CD4-positive, alpha-beta T cell treated with Interleukin-4 for 1 hour (primary cell): ENCODE measurements at places on chromosomes 1 and 21.

GRCh38 chr1:223161321-223161720, 18.3 kb upstream of the TLR5 start:
- DNase-seq = no peak

DNA sequence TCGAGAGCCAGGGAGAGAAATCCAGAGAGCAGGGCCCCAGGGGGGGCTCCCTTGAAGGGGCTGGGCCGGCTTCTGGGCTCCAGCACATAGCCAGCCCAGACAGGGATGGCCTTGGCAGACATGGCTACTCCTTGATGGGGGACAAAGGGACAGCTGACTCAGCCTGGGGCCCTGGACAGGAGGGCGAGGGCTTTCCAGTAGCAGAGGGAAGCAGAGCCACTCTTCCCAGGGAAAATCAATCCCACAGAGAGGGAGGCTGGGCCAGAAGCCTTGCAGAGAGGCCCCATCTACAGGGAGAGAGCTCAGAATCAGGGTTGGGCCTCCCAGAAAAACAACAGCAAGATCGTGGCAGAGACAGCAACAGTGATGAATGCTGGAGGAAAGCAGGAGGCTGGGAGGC, 15.6 kb downstream of the IGFN1 start:
- DNase-seq = no peak

DNA sequence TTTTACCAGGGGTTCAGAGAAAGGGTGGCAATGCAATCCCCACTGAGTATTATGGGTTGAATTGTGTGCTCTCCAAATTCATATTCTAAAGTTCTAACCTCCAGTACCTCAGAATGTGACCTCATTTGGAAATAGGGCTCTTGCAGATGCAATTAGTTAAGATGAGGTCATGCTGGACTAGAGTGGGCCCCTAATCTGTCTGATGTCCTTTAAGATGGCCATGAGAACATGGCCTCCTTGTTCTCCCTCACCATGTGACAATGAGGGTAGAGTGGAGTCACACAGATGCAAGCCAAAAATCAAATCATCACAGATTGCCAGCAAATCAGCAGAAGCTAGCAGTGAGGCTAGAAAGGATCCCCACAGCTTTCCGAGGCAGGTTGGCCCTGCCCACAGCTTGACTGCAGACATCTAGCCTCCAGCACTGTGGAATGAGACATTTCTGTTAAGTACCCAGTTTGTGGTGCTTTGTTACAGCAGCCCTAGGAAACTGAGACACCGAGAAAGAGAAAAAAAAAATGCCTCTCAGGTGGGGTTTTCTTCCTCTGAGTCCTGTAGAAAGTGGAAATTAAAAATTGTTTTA, 25.5 kb upstream of the CREG1 start:
- no peak for DNase-seq

- DNase-seq = no peak
These were observed 492.0 kb upstream of the RUNX1 start for GRCh38 chr21:35540950-35541638.

DNA sequence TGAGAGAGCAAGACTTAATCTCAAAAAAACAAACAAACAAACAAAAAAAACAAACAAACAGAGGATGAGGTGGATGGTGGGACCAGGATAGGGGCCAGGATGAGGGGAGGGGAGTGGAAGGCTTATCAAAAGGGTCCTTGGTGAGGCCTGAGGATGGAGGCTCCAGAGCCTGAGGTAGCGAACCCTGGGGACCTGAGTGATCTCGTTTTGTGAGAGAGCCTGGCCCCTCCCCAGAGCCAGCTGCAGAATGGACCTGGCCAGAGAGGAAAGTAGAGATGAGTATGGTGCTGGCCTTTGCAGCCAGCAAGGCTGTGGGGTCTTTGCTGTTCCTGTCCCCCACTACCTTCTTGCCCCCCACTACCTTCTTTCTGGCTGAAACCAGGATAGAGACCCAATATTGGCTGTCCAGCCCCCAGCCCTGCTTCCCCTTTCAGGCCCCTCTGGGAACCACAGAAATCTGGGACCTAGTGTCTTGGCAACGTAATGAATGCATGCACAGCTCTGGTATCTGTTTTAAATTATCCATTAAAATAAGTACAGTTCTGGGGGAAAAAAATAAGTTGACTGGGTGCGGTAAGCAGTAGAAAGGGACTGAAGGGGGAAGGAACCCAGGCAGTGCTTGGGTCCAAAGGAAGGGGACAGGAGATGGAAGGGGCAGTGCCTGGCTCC, 1.1 kb upstream of the LMNA start:
- DNase-seq = no peak

DNA sequence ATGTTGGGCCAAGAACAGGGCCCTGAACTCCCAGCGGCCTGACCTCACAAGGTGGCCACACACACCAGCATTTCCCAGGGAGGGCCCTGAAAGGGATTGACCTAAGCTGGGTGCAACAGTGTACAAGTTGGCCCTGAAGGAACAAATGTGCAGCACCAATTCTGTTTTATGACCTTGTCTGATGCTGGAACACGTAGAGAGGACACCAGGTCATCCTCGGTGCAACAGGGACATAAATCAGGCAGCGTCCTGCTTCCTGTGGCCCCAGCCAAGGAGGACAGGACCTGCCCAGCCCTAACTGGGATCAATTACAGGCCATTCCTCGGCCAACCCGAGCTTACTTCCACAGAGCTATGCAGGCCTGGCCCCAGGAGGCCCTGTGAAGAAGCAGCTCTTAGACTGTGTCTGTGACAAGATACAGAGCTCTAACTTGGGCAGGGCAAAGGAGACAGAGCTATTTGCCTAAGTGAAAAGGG, 12.8 kb upstream of the PHC2 start:
- DNase-seq = no peak

DNA sequence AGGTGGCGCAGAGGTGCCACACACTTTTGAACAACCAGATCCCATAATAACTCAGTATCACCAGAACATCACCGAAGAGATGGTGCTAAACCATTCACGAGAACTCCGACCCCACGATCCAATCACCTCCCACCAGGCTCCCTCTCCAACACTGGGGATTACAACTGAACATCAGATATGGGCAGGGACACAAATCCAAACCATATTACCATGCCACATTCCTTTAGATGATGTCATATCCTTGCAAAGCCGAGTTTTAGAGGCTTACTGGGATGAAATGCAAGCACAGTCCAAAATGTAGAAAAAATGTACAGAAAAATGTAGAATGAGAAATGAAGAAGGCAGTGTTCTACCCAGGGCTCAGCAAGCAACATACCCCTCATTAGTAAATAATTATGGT, 64.7 kb downstream of the SGIP1 start:
- DNase-seq = no peak

GRCh38 chr21:27532076-27532475, 565.2 kb upstream of the ADAMTS5 start:
- no peak for DNase-seq

DNA sequence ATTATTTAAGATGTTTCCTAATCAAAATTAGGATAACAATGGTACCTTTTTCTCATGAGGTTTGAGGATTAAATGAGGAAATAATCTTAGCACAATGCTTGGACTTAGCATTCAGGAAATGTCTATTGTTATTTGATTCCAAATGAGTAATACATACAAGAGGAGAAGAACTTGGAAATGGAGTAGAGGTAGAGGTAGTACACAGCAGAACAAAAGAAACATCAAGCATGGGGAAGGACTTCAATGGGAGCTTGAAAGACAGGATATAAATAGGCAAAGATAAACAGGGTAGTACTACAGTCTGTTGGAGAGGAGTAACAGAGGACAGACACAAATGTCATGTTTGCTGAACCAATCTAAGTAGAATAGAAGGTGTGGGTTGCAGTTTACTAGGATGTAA, 59.5 kb upstream of the RGS2 start:
- no peak for DNase-seq

GRCh38 chr1:96538883-96539282, 182.7 kb upstream of the PTBP2 start:
- no peak for DNase-seq

DNA sequence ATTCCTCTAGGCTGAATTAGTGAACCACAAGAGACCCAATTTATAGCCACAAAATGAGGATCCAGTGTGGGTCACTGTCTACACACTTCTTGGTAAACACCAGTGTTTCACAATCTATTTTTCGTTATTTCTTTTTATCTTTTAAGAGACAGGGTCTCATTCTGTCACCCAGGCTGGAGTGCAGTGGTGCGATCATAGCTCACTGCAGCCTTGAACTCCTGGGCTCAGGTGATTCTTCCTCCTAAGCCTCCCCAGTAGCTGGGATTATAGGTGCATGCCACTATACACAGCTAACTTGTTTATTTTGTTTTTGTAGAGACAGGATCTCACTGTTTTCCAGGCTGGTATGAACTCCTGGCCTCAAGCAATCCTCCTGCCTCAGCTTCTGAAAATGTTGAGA, 29.3 kb upstream of the SLC45A3 start:
- DNase-seq = no peak

DNA sequence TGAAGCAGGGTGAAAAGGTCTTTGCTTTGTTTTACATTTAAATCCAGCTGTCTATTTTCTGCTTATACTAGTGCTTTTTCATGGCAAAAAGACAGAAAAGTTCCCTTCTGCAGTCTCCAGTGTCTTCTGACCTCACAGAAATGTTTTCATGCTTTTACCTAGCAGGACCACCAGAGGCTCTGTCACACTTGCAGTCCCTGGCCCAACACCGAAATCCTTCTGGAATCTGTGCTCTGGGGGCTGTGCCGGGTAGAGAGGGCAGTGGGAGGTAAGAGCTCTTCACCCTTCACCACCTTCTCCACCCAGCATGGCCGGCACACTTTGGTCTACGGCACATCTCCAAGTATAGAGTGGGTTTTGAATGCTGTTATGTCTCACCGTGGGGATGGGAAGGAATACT, 20.8 kb downstream of the GNAT2 start:
- no peak for DNase-seq

DNA sequence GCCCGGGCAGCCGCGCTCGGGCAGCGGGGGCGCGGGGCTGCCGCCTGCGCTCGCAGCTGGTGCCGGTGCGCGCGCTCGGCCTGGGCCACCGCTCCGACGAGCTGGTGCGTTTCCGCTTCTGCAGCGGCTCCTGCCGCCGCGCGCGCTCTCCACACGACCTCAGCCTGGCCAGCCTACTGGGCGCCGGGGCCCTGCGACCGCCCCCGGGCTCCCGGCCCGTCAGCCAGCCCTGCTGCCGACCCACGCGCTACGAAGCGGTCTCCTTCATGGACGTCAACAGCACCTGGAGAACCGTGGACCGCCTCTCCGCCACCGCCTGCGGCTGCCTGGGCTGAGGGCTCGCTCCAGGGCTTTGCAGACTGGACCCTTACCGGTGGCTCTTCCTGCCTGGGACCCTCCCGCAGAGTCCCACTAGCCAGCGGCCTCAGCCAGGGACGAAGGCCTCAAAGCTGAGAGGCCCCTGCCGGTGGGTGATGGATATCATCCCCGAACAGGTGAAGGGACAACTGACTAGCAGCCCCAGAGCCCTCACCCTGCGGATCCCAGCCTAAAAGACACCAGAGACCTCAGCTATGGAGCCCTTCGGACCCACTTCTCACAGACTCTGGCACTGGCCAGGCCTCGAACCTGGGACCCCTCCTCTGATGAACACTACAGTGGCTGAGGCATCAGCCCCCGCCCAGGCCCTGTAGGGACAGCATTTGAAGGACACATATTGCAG, 3.0 kb downstream of the ARTN start:
- no peak for DNase-seq

DNA sequence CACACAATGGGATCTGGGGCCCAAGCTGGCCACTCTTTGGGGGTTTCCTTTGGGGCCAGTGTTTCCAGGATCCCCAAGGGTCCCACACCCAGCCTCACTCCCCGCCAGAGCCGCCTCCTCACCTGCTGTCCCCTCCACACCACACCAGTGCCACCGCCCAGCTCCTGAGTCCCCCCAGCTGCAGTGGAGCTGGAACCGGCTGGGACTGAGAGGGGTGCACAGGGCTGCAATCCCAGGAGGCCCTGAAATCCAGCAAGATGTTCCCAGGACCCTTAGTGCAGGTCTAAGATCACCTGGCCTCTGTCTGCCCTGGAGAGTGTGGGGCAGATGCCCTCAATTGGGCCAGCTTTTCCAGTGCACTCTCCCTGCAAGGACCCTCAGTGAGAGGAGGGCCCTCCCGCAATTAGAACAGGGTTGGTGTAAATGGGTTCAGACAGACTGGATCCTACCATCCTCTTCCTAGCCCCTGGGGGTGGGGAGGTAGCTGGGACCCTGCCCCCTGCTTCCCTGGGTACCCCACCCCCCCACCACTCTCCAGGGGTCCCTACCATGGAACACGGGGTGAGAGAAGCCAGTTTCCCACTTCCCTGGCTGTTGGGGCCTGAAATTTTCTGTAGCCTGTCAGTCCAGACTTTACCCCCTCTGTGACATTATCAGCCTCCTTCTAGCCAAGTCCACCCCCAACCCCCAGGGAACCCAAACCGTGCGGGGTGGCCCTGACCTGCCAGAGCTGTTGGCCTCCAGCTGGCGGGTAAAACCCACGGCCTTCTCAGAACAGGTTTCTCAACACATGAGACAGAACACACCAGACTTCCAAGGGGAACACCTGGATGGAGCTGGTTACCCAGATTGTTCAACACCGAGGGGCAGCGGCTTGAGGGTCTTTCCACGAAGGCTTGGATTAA, 7.0 kb downstream of the KRTAP10-12 start:
- DNase-seq = no peak

- no peak for DNase-seq
These were observed 45.5 kb downstream of the GRIK3 start for GRCh38 chr1:36988741-36989193.

- DNase-seq = no peak
These were observed 129.9 kb downstream of the ZNF281 start for GRCh38 chr1:200279810-200280411.
